ENCODE measurements at places on chromosomes 2 and 18.

DNA sequence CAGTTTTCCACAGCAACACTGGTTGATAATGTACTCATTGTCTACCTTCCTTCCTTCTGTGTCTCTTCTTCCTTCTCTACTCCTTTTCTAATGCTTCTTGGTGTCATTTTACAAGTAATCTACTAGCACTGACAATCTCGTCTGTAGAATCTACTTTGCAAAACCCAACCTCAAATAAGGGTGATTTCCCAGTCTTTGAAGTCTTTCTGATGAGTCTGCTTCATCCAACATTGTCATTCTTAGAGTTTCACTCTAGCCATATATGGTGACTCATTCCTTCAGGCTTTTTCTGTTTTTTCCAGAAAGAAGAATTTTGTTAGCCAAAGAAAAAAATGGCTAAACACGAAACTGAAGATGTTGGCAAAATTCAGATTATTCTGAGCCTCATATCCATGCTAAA is 288.7 kb downstream of the MBD2 start:
- no peak for DNase-seq

DNA sequence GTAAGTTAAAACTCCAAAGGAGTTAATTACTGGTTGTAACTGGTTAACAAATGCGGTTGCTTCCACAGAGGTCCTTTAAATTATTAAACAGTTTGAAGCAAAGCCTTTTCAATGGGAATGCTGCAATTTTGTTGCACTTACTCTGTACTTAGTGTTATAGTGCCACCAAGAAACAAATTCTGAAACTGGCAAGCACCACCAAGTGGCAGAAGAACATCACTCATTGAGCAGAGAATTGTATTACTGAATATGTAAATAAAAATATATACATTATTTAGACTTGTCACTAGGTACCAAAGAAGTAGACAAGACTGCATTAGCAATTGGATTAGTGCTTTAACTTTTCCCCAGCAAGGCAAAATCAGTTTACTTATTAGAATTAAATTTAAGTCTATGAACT is 2.6 kb upstream of the TMEFF2 start:
- DNase-seq, result no peak

- DNase-seq, result no peak
Observed at GRCh38 chr2:161625314-161625919, 1.2 kb downstream of the SLC4A10 start.

- DNase-seq, result no peak
Observed at GRCh38 chr2:107436281-107436680, 390.4 kb upstream of the RGPD4 start.

GRCh38 chr2:23434721-23435121 is 49.7 kb downstream of the KLHL29 start:
- no peak for DNase-seq

DNA sequence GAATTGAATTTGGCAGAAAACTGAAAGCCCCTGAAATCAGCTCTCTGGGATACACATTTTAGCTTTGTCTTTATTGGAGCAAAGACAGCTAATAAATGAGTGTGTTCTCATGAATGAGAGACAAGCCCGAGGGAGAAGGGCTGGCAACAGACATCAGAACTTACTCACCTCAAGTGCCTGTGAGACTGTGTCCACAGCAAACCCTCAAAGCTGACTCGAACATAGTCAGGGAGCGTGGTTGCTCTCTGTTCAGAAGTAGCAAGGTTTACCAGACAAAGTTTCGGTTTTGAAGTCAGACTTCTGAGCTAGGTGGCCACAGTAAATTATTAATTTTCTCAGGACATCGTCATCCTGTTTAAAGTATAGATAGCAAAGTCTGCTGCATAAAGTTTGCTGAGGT is 207.9 kb downstream of the CMPK2 start:
- no peak for DNase-seq

DNA sequence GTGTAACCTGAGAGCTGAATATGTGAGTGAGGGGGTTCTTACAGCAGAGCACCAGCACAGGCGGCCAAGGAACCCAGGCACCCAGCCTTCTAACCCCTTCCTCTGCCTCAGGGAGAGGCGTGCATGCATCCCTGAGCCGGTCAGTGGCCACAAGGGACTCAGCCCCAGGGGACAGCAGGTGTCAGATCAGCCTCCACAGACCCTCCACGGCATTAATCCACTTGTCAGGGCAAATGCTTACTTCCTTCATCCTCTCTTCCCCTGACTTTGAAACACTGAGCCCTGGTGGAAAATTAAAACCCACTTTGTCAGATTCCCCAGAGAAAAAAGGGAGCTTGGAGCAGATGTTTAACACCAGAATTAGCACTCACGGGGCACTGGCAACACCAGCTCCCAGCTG is 60.5 kb upstream of the SMAD2 start:
- DNase-seq, result no peak

DNA sequence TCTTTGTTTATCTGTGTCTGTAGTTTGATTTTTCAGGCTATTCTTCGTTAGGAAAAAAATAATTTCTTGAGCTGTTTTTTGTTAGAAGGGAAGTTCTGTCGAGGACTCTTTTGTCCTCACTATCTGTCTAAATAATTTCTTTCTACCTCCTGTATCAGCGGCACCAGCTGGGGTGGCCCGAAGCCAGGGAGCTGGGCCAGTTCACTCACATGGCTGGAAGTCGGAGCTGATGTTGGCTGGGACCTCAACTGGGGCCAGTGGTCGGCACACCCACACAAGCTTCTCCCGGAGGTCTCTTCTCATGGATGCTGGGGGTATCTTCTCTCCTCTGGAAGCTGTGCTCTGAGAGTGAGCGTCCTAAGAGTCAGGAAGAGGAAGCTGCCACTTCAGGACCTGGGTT is 8.0 kb upstream of the PDIA6 start:
- DNase-seq, result no peak

- no peak for DNase-seq
Observed at GRCh38 chr2:127649100-127649611, 3.2 kb downstream of the GPR17 start.

DNA sequence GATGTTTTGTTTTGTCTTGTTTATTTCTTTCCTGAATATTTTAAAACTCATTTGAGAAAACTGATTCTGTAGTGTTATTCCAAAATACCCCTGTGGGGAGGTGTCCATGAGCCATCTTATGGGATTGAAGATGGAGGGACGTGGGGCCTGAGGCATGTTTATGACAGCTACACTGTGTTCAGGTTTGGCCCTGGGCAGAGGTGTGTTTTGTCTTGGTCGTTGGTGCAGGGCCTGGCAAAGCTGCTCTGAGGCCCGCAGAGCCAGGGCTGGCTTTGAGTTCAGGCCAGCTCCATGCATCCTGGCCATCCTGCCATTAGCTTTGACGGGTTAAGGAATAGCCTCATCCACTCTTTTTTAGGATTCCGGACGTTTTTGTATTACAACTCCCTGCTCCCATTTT is 68.9 kb downstream of the TMEM18 start:
- DNase-seq, result no peak

- no peak for DNase-seq
Observed at GRCh38 chr18:71808616-71809015, 735.5 kb downstream of the CBLN2 start.
